ENCODE measurements at places on chromosomes 3 and 15. TPM values are rescaled to one million over a fixed set of nuclear protein-coding genes. Genes with fewer than 3 reads are reported as not detected.

SNX1 gene
- polyA plus RNA-seq = 108 TPM

RBMS3 gene
- 14.2 TPM for polyA plus RNA-seq

CIP2A gene
- polyA plus RNA-seq = 18.9 TPM

CTSH gene
- 198 TPM for polyA plus RNA-seq

DNA sequence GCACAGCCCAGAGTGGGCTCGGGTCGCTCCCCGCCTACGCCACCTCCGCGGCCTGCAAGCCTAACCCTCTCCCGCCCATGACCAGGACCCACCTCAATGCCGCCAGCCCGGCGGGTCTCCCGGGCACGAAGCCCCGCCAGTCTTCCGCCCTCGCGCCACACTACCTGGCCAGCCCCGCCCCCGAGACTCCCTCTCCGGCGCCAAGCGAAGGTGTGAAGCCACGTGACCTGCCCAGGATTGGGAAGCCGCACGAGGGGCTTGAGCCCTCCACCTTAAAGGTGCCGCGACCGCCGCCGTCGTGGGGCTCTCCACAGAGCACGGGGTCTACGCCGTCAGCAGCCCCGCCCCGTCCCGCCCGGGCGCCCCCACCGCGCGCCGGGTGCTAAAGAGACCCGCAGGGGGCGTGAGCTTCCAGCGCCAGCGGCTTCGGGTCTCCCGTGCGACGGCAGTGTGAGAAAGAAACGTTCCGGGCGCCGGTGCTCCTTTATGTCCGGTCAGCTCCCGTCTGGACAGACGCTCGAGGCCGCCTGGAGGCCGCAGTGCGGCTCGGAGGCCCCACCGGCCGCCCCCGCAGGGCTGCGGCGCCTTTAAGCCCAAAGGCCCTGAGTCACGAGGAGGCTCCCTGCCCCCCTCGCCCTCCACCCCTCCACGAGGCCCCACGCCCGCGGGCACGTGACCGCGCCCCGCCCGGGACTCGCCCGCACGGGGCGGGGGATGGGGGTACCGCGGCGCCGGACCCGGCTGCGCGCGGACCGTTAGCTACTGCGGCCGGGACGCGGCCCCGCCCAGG is at the start of gene CPEB1:
Gene CPEB1, minus strand, starts transcription at position 319 of the 790 bp plus-strand sequence. CDS start 18,904 bp downstream, outside the sequence.
- no peak for DNase-seq

DNA sequence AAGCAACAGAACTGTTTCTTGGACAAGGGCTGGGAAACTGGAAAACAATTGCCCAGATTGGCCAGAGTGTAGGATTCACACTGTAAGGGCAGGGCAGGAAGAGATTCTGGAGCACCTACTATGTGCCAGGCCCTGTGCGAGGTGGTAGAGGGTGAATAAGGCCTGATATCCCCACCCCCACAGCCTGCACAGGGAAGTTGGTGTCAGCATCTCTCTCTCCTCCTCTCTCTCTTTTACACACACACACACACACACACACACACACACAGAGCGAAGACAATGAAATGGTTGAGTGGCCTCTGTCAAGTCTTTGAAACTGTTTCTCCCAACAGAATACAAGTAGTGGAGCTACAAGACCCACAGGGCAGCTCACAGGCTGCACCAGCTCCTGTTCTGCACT is 47.1 kb upstream of the SLCO2A1 start:
- no peak for DNase-seq

GRCh38 chr3:178777718-178778411 is 241.6 kb downstream of the KCNMB2 start:
- no peak for DNase-seq

- DNase-seq = peak; percentile 2
Observed at GRCh38 chr15:43440721-43441281, 52.2 kb downstream of the TP53BP1 start.

Measured in left renal pelvis (tissue), 4 donors.